ENCODE measurements at places on chromosomes 1 and 21. TPM values are rescaled to one million over a fixed set of nuclear protein-coding genes. Genes with fewer than 3 reads are reported as not detected.

DNA sequence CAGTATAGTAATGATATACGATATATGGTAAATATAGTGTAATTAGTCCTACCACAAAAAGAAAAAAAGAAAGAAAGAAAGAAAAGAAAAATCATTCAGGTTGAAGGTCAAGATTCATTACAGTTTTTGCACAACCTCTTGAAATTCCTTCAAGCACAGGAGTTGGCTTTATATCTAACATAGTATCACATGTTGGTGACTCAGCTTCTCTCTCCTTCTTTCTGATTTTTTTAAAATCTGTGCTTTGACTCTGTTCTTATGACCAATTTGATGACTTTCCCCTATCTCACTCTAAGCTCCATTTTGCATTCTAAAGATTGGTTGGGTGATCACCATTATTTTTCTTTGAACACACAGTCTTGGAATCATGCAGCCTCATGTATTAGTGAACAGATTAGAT lies 148.2 kb upstream of the COL11A1 start:
- no peak for DNase-seq

- no peak for DNase-seq
Measured at GRCh38 chr1:229562686-229563085, 4.2 kb upstream of the ABCB10 start.

- no peak for DNase-seq
Measured at GRCh38 chr1:10070206-10070605, 37.4 kb downstream of the UBE4B start.

BCAR3 gene
- 18.5 TPM for total RNA-seq

- no peak for DNase-seq
Measured at GRCh38 chr21:45935628-45936027, 45.9 kb upstream of the COL6A1 start.

DNA sequence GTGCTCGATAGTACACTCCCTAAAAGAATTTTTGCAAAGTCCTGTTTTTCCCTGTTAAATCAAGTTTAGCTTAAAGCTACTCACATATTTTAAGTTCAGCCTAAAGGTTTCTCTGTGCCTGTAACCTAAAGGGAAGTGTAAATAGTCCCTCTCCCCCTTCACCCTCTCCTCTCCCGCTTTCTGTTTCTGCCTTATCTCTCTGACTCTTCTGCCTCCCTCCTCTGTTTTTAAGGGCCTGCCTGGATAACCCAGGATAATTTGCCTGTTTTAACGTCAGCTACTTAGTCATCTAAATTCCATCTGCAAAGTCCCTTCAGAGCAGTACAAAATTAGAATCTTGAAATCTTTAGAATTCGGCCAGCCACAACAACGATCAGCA lies 92.6 kb downstream of the NID1 start:
- DNase-seq = no peak

- no peak for DNase-seq
Measured at GRCh38 chr1:2095394-2095793, 45.2 kb downstream of the PRKCZ start.

DNA sequence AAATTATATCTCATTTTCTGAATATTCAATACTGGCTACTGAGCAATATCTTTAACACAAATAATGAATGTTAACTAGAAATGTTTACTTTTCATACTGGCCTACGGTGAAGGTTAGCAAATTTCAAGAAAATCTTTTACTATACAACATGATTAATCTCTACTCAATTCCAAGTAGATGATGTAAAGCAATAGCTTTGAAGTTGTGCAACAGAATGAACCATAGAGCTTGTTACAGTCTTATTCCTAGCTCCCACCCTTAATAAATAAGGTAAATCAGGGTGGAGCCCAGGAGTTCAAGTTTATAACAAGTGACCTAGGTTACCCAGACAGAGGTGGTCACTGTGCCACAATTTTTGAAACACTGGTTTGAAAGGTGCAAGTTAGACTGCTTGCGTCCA lies 1678.1 kb downstream of the KCNT2 start:
- DNase-seq = no peak

All from chondrocyte (in vitro differentiated cells).